Cortex of kidney (tissue), 1 donor: ENCODE measurements at places on chromosomes 1 and 21.

DNA sequence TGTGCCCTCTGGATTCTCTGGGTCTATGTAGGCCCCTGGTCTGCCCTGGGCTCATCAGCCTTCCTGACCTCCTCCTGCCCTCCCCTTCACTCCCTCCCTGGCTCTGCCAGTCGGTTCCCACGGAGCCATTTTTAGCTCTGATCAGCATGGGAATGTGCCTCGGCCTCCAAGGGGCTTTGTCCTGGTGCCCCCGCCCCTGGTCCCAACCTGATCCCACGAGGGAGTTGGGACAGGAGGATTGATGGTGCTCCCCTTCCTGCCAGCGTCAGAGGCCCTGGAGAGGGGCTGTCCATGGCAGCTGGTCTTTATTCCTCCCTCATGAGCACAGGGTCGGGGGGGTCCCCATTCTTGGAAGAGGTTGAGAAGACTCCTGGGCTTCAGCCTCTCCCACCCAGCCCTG lies 24.9 kb downstream of the ETNK2 start:
- DNase-seq = no peak

DNA sequence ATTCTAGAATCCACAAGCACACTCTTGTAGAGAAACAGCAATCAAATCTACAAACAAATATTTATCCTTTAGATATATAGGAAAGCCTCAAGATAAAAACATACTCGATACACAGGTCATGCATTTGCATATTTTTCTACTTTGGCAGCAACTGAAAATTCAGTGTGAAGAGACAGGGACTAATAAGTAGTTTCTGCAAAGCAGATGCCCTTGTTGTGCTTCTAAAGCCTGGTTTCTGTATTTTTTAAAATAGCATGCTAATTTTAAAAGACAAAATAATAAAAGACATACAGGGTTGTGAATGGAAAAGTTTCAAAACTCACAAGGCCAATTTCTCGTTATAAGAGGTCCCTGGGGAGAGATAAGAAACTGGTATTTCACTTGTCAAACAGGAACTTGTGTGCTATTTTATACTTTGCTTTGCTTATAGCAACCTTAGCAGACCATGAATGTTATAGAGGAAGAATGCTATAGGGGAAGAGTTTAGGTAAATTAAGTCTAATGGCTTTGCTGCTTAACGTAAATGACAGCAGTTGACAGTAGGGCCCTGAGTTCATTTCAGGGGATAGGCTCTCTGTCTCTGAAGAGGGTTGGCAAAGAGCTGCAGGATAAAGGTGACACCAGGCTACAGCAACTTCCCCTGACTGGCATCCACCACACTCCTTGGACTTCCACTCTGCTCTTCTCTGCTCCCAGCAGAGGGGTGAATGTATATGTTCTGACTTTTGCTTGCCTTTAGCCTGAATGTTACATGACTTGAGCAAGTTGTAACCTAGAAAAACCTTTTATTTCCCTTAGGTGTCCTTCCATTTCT lies 9.4 kb upstream of the RGS13 start:
- DNase-seq = no peak

- DNase-seq = no peak
Measured at GRCh38 chr1:226983247-226983991, 43.3 kb downstream of the COQ8A start.

GRCh38 chr1:14881775-14882672 lies 271.5 kb upstream of the TMEM51 start:
- DNase-seq = no peak

- no peak for DNase-seq
Measured at GRCh38 chr21:26972192-26972591, 5.3 kb upstream of the ADAMTS5 start.

- DNase-seq = no peak
Measured at GRCh38 chr1:154353460-154353904, 28.2 kb downstream of the ATP8B2 start.
